DMS79 (cell line): ENCODE measurements at places on chromosomes 2 and 18.

- peak; percentile 80 for DNase-seq
Measured at GRCh38 chr2:221500501-221501209, 71.4 kb downstream of the EPHA4 start.

GRCh38 chr2:183935005-183935404 lies 663.3 kb upstream of the ZNF804A start:
- no peak for DNase-seq

DNA sequence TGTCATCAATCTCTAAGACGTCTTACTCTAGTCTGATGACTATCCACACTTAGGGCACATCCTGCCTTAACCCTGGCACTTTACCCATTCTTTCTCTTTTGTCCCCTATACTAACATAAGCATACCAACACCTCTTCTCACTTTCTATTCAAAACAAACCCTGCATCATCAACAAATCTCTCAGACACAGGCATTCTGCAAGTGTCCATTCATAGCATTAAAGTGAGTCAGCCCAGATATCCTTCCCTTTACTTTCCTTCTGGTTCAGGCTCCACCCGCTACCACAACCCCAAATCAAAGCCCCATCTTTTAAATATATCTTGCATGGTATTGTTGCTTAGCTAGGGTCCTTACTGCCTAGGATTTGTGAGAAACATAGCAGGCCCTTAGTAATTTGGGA lies 3.8 kb downstream of the GRB14 start:
- DNase-seq = no peak

GRCh38 chr2:190550137-190550536 lies 15.6 kb upstream of the NEMP2 start:
- DNase-seq = no peak

DNA sequence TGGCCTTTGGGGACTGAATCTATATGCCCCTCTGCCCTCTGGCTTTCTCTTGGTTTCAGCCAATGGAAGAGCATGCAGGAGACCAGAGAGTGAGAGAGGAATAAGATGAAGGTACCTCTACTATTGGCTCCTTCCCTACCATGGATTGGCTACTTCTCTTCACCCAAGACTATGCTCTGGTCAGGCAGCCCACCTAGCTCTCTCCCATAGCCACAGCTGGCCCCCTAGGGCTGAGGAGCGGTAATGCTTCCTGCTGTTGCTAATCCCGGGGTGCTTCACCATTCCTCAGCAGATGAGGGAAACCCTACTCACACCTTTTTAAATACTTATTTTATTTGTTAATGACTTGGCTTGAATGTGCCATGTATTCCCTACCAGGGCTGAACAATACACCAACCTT lies 142.4 kb downstream of the MREG start:
- DNase-seq = no peak

DNA sequence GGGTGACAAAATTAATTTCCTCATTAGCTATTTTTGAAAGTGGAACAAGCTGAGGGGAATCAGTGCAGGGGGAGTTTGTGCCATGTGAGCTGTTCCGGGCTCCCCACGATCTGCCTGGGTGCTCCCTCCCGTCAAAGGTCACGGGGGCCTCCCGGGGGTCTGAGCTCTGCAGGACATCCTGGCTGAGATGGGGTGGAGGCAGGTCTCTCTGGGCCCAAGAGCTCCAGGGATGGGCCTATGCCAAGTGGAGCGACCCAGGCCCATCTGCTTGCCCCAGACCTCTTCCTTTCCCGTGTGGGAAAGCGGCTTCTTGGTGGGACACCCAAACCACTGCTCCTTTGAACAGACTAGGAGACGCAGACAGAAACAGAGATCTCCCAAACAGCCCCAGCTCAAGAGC lies 143.3 kb upstream of the ID2 start:
- DNase-seq = no peak

GRCh38 chr18:58449464-58449863 lies 179.4 kb downstream of the ALPK2 start:
- no peak for DNase-seq

DNA sequence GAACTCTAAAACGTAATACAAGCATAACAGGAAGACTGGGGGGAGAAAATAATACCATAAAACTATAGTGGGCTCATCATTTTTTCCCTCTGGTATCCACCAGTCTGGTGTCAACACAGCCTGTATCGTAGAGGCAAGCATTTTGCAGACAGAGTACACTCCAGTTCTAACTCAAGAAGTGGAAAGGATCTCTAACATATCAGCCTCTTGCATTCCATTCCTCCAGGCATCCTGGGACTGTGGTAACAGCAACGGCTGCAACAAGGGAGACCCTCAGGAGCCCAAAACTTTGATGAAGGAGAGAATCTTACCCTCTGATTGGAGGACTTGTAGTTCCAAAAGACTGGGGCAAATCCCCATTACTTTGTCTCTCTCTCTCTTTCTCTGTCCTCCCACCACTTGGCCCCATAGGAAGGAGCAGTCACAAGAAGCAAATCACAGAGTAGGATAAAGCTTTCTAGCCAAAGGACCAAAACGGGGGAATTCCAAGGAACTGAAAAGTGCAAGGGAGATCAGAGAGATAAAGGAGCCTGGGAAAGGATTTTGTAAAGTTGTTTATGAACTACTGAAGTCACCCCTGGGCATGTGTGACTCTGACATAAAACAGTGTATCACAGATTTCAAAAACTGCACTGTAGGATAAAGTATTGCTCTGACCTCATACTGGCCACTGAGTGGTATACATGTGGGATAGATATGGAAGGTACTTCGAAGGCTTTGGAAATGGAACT lies 11.9 kb downstream of the FRZB start:
- no peak for DNase-seq
